ENCODE measurements at places on chromosomes 2 and 18.

DNA sequence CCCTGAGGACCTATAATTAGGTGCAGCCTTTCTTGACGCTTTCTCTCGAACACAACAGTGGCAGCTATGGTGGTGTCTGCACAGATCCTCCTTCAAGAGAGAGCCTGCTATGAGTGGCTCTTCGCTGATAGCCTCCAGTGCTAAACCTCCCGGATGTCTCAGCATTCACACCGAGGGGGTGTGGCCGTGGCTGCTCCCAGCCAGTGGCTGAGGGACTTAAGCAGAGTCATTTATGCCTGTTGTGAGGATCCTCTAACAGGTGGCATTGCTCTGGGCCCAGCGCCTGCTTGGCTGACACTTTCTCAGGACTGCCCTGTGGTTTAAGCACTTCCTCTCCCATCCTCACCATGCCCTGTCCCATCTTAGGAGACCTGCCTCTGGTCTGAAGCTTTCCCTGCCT lies 592.0 kb upstream of the LRRTM1 start:
- no peak for DNase-seq

DNA sequence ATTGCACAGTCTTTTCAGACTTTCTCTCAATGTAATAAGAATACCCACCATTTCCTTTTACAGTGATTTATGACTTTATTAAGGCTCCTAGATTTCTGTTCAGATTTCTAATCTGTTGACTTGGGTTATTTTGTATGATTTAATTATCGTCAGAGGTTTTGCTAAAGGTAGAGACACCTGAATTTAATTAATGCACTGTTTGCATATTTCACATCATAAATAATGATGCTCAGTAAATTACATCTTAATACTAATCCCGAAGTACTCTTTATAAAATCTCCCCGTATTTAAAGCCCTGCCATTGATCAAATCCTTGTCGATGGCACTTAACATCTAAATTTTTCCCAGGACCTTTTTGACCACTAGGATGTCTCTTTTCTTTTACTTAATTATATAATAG lies 399.9 kb downstream of the MEIS1 start:
- DNase-seq, result no peak

- DNase-seq, result no peak
Measured at GRCh38 chr2:29134933-29135332, 19.7 kb downstream of the CLIP4 start.

DNA sequence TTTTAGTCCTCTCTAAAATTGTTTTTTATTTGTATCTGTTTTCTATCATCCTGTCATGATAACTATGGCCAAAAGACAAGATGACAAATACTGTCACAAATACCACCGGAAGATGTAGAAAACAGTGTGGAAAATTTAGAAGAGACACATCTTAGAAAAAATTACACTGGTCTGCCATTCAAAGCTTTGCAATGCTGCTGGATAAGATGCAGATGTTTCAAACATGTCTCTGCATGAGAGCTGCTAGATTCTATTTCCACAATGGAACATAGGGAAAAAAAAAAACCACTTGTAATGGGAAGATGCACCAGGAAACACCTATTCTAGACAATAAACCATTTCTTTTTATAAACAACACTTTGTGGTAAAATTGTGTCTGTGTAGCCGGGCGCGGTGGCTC lies 5.8 kb upstream of the TAF1B start:
- DNase-seq, result no peak

GRCh38 chr2:229485857-229486256 lies 214.8 kb upstream of the PID1 start:
- DNase-seq, result no peak

GRCh38 chr18:34357944-34358580 lies 133.3 kb upstream of the NOL4 start:
- DNase-seq, result no peak

DNA sequence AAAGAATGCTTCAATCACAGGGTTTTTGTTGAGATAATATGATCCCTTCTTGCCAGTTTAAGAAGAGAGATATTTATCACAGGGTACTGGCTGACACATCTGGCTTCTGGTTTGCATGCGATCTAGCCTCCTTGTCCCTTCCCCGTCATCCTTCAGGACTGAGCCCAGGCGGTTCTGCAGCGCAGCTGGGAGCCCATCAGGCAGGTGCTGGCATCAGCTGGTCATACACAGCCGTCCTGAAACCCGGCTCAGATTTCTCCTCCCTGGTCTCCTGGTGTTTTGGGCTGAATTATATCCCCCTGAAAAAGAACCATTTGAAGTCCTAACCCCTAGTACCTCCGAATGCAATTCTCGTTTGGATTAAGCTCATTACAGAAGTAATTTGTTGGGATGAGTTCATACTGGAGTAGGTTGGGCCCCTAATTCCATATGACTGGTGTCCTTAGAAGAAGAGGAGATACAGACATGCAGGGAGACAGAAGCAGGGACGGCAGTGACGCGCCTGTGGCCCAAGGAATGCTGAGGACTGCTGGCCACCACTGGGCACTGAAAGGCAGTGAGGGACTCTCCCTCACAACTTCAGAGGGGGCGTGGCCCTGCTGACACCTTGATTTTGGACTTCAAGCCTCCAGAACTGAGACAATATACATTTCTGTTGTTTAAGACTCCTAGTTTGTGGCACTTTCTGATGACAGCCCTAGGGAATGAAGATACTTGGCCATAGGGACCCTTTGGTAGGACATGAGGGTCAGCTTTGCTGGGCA lies 83.9 kb upstream of the ODC1 start:
- DNase-seq, result no peak

GRCh38 chr2:20606198-20606597 lies 44.7 kb downstream of the HS1BP3 start:
- no peak for DNase-seq

- no peak for DNase-seq
Measured at GRCh38 chr2:200797242-200797770, 14.4 kb upstream of the BZW1 start.

GRCh38 chr18:12087471-12088025 lies 6.1 kb upstream of the ANKRD62 start:
- DNase-seq, result no peak

DNA sequence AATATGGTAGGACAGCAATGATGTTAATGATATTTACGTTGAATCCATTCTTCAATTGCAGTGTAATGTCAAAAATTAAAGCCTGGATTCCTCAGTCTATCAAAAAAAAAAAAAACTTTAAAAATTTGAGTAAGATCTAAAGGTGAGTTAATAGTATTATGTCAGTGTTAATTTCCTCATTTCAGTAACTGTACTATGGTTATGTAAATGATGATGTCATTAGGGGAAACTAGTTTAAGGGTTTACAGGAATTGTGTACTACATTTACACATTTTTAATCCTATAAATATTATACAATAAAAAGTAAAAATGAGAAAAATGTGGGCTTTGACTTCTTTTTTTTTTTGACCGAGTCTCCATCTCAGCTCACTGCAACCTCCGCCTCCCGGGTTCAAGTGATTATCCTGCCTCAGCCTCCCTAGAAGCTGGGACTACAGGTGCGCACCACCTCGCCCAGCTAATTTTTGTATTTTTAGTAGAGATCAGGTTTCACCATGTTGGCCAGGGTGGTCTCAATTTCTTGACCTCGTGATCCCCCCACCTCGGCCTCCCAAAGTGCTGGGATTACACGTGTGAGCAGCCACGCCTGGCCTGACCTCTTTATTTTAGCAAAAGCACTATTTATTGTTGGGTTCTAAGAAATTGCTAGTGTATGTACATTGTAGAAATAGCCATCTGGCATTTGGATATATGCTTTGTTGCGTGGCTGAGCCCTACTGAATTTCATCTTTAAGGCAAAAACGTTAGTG lies 106.5 kb downstream of the XIRP2 start:
- no peak for DNase-seq

- no peak for DNase-seq
Measured at GRCh38 chr2:237352279-237352845, 61.6 kb downstream of the COL6A3 start.

GRCh38 chr2:48016225-48017019 lies 110.1 kb upstream of the FBXO11 start:
- no peak for DNase-seq

DNA sequence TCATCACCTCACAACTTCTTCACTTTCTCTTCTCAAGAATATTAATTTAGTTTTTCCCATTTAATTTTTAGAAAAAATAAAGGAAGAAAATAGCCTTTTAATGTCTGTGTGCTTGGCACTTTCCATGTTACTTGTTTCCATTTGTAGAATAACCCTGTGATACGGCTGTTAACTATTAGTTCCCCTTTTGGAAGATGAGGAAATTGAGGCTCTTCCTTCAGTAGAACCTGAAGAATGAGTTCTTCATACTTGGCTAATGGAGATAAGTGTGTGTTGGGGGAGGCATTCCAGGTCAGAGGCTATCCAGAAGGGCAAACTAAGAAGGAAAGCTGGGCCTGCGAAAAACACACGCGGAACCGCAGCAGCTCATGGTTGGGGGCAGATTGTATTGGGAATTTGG lies 38.3 kb downstream of the ZNF532 start:
- DNase-seq, result no peak

- DNase-seq, result no peak
Measured at GRCh38 chr2:16739778-16740581, 74.3 kb upstream of the CYRIA start.

- DNase-seq, result no peak
Measured at GRCh38 chr2:222024932-222025880, 273.6 kb downstream of the PAX3 start.

DNA sequence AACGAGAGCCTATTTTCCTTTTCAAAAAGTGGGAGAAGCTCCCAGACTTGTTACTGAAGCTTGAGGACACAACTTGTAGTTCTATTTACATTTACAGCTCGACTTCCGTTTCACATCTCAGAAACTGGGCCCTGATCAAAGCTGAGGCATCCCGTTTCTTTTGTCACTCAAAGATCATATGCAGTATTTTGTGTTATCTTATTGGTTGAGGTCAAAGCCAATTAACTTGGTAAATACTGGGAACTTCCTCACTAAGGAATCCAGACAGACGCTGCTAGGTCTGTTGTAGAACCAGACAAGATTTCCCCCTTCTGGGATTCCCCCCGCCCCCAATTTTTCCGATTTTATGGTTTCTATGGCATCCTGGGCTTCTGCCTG lies 50.3 kb downstream of the TSN start:
- no peak for DNase-seq

- no peak for DNase-seq
Measured at GRCh38 chr2:44207102-44207501, 38.4 kb downstream of the PPM1B start.

- DNase-seq, result no peak
Measured at GRCh38 chr2:55498582-55498981, 20.9 kb upstream of the CFAP36 start.

- DNase-seq, result no peak
Measured at GRCh38 chr2:190110131-190110530, 47.6 kb upstream of the MSTN start.

DNA sequence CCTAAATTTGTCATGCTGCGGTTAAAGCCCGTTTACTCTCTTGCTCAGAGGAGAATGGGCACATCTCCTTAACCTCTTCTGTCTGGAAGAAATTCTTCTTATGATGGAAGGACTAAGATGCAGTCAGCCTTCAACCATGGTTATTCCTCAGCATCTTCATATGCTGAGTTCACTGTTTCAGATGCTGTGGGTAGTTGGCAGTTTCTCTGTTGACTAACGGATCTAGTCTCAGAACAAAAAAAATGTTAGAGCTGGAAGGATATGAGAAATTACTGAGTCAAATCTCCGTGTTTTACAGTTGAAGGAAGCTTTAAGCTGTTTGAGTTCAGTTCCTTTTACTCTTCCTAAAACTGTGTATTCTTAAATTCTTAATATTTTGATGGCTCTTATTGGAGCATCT lies 43.6 kb upstream of the PGAP1 start:
- DNase-seq, result no peak

- DNase-seq, result no peak
Measured at GRCh38 chr2:85178154-85178553, 45.0 kb downstream of the TCF7L1 start.

Data from activated CD4-positive, alpha-beta memory T cell treated with anti-CD3 and anti-CD28 coated beads, Interleukin-2, amount 10 ng/mL, durations not matched to agents 7 days and 5 days (primary cell).